Hematopoietic multipotent progenitor cell treated with erythropoietin and hydrocortisone succinate and interleukin-3 and kit ligand, for 8 days (in vitro differentiated cells): ENCODE measurements at places on chromosomes 11 and 22.

DNA sequence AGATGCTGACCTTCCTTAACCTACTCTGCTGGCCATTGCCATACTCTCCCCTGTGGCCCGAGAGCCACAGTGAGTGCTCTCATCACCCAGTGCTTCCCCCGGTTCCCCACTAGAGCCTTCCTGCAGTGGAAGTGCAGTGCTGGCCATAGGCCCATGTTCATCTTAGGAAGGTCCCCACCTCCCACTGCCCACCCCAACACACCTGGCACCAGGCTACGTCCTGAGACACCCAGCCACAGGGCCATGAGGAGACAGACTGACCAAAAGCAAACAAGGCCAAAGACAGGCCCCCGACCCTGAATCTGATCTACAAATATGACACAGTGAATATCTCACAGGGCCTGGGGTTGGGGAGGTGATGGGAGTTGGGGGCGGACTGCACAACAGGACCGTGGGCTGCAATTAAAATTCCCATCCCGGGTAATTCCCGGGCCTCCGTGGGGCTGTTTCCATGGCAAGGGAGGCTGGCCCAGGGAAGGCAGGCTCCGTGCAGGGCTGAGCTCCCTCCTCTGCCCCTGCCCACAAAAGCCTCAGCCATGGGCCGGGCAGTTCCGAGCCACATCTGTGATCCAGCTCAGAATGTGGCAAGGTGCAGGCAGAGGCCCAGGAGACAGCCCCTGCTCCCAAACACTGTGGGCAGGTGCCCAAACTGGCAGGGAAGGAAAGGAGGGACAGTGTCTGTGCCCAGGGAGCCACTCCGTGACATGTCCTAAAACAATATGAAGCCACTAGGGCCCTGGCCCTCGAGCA lies 5.1 kb upstream of the CHST1 start:
- DNase-seq: no peak

DNA sequence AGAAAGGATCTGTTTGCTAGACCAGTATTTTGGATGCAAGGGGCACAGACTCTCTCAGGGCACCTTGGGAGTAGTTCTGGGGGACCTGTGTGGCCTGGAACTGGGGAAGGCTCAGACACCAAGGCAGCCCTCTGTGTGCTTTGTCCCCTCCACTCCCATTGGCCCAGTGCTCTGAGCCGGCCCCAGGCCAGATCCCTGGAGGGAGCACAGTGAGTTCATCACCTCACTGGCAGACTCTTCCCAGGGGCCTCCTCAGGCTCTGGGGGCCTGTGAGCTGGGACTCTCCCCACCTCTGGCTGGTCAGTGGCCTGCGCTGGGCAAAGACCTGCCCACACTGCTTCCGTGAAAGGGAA lies 51.7 kb downstream of the CHRDL2 start:
- no peak for DNase-seq

DNA sequence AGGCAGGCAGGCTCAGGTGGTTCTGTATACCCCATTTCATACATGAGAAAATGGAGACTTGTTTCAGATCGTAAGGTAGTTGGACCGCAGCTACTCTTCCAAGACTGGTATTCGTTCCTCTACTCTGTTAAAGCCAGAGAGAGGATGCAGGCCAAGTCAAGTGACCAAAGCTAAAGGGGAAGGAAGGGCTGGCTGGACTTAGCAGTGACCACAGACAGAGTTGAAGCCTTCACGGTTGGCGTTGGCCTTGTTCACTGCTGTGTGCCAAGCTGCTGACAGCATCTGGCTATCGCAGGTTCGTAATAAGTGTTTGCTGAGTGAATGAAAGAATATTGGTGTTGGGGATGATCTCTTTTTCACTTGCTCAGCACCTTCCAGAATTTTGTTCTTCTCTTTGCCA lies 64.2 kb downstream of the PTPRJ start:
- no peak for DNase-seq

GRCh38 chr11:57779276-57779675 lies 17.7 kb downstream of the CTNND1 start:
- DNase-seq: no peak

DNA sequence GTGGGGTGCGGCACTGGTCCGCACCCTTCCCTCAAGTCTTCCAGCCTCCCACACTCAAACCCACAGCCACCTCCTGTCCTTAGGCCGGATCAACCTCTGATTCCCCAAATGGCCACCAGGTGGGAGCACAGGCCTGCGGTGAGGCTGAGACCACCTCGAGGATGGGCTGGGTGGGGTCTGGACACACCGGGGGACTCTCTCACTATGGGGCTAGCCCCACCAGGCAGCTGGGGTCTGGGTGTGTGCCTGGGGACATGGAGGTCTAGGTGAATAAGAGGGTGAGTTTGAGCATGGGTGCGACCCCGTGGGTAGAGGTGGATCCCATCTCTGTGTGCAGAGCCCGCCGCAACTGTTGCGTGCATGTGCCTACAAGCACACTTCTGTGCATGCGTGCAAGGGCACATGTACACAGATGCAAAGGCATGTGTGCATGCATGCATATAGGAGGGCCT lies 32.6 kb downstream of the MYO18B start:
- DNase-seq: no peak

- peak; percentile 70 for DNase-seq
Observed at GRCh38 chr11:86160541-86161149, 83.9 kb upstream of the EED start.

DNA sequence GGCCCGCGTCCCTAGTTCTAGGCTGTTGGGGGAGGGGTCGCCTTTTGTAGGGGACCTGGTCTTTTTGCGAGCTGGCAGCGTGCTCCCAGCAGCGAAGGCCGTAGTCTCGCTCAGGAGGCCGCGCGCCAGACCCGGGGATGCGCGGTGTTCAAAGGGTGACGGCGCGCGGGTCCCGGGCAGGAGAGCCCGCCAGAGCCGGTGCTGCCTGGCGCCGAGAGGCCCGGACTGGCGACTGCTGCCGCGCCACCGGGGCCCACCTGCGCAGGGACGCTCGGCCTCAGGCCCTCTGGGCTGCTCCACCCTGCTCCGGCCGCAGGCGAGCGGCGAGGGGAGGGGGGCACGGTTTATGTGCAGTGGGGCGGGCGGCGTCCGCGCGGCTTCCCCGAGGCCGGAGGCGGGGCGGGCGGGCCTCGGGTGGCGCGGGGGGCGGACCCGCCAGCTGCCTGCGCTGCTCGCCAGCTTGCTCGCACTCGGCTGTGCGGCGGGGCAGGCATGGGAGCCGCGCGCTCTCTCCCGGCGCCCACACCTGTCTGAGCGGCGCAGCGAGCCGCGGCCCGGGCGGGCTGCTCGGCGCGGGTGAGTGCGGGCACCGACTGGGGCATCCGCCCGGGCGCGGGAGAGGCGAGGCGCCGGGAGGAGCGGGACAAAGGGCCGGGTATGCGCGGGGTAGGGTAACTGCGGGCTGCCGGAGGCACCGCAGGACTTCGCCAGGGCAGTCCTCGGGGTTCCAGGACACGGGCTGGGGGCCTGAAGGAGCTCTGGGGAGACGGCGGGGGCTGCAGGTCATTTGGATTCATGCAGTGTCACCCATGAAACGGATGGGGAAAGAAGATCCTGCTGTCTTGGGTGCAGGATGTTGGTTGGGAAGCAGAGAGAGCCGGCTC lies at the start of gene PRSS23:
PRSS23 (plus strand) TSS at position 467 of the 884 bp plus-strand sequence. CDS start 7,102 bp downstream, outside the sequence.
- peak; percentile 40 for DNase-seq

- peak; percentile 20 for DNase-seq
Observed at GRCh38 chr22:45397806-45398205, 15.6 kb downstream of the SMC1B start.

- DNase-seq: no peak
Observed at GRCh38 chr22:50641696-50642607, 14.0 kb upstream of the ARSA start.

- DNase-seq: peak; percentile 35
Observed at GRCh38 chr11:32830413-32830738, 649 bp downstream of the PRRG4 start.

DNA sequence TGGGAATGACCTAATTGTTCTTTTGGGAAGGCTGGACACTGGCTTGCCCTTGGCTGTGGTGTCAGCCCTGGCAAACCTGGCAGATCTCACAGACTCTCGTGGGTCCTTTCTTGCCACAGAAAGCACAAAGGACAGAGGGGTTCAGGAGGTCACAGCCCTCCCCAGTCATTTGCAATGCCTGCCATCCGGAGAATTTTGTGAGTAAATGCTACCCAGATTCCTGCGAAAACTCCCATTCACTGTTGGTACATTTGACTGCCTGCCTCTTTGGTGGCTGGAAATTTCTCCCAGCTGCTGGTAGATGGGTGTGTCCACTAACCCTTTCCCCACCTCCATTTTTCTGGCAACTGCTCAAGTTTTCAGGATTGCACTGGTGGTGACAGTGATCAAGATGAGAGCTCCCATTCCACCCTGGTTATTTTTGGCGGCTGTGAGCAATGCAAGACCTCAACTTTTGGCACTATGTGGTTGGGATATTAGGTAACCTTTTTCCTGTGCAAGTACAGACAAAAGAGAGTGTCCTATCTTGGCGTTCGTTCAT lies 155.7 kb downstream of the NAV2 start:
- peak; percentile 10 for DNase-seq

- no peak for DNase-seq
Observed at GRCh38 chr11:73113426-73113825, 28.7 kb downstream of the FCHSD2 start.

GRCh38 chr11:58625086-58625485 lies 2.6 kb downstream of the CNTF start:
- DNase-seq: no peak

DNA sequence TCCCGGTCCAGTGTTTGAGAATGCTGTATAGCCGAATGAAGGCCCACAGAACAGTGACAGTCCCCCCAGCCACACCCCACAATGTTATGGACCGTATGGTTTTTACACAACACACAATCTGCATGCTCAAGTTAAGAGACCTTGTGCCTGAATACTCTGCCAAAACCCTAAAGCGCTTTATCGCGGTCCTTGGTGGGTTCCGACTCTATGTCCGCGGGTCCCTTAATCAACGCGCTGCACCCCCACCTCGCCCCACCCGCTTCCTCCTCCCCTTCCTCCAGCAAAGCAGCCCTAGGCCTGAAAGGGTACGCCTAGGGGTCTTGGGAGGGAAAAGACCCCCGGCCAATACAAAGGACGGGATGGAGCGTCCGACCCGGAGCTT lies 442 bp downstream of the COPB1 start:
- peak; percentile 68 for DNase-seq
